ENCODE measurements at places on chromosomes 4 and X.

DNA sequence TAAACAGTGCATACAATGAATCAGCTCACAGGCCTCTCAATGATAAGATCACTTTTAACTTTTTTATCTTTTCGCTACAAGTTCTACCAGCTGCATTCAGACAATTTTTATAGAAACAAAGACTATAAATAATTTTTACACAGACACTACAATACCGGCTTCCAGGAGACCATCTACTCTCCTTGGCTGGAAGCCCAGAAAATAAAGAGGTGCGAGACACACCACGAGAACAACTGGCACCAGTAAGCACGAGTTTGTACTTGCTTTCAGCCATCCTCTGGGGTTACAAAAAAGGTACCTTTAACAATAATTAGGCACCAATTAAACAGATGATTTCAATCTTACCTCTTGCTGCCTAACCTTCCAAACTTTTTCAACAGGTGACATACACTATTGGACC lies 11.2 kb upstream of the PRDX4 start:
- no peak for DNase-seq

DNA sequence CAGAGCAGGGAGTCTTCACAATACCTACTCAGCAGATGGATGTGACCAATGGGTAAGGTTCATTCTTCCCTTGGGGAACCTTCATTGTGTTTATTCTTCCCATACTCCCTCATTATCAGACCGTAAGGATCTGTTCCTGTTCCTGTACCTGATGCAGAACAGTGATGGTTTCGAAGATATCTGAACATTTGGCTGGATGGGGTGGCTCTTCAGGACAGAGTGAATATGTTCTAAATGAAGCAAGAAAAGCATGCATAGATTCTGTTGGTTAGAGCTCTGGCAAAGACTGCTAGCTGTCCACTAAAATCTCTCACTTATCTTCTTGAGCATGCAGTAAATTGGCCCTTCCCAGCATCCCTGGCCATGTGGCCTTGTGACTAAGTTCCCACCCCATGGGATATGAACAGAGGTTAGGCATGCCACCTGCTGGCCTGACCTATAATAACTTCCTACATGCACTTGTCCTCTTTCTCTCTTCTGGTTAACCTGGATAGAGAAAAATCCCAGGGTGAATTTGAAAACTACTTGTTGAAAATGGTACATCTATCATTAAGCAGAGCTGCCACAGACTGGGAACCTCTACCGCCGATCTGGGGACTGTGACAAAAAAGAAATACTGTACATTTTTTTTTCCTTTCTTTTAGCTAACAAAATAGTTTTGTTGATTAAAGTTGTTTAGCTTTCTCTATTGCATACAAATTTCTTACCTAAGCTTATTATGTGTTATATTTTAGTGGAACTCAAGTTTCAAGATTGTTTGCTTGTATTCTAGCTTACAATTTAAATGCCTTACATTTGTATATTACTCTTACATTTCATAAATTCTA lies 60.0 kb upstream of the BANK1 start:
- peak; percentile 1 for DNase-seq

DNA sequence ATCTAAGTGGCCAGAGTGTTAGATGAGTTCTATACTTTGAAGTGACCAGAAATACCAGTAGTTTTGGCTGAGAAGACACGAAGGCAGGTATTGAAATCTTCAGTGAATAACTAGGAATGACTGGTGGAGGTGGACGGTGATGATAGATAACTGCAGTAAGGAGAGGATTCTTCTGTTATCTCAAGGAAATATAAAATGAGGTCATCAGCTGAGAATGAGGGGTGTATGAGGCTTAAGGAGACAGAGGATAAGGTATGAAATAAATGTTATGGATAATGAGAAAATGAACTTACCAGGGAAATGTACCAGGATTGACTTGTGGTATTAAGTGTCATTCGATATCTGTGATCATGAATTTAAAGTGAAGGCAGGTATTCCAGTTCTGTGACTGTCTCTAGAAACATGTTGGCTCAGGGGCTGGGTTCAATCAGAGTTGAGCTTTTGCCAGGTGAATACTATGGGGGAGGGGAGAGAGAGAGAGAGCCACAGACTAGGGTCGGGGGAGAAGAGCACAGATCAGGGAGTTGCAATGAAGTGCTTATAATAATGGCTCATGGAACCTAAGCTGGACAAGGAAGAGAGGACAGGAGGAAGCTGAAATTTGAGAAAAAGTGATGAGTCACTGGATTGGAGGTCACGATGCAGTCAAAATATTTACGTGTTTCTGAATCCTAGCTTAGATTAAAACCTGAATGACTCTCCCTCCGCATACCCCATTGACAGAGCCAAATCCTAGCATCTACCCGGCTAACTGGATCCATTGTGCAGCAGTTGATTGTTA lies 37.5 kb upstream of the BRS3 start:
- DNase-seq, result no peak

- DNase-seq, result no peak
These were observed 390.0 kb upstream of the NWD2 start for GRCh38 chr4:36854554-36854953.

DNA sequence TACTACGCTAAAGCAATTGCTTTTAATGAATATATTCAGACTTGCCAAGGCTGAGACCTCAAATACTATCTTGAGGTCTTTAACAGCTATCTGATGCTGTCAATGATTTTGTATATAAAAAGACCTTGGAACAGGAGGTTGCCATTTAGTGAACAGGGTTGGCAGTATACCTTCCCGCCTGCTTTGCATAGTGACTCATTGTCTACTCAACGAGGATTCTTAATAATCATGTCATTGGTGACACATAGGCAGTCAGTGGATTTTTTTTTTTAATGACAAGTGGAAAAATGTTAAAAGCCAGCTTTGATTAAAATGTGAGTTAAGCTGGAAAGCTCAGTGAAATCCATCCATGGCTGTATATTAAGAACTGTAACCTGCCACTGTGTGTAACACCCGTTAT lies 164.0 kb downstream of the ASMT start:
- no peak for DNase-seq

- no peak for DNase-seq
These were observed 476.3 kb downstream of the DTHD1 start for GRCh38 chr4:36757580-36758311.

- no peak for DNase-seq
These were observed 78.9 kb upstream of the CBR4 start for GRCh38 chr4:169089004-169089403.

All from activated CD4-positive, CD25-positive, alpha-beta regulatory T cell (primary cell).